ENCODE measurements at places on chromosomes 5 and 9. TPM values are rescaled to one million over a fixed set of nuclear protein-coding genes. Genes with fewer than 3 reads are reported as not detected.

The IFNA2 gene
- not detected for polyA plus RNA-seq

The BICD2 gene
- polyA plus RNA-seq: 5.4 TPM

DNA sequence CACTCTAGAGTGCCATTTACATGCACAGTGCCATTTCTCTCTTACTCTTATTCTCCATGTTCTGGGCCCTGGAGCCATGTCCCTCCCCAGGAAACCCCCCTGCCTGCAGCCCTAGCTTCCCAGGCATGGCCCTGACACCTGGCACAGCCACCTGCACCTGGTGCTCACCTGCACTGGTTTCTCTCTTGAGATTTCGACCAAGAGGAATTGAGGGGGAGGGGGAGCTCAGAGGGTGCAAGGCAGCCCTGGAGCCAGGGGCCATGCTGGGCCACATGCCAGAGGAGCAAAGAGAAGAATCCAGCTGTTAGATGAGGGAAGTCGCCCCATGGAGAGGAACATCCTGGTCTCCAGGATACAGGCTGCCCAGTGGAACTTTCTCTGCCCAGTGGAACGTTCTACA lies 65.0 kb upstream of the RAPGEF1 start:
- no peak for DNase-seq

- DNase-seq: no peak
Observed at GRCh38 chr5:12920527-12920926, 1016.3 kb upstream of the CTNND2 start.

GRCh38 chr5:204966-205670 lies 12.8 kb downstream of the CCDC127 start:
- no peak for DNase-seq

DNA sequence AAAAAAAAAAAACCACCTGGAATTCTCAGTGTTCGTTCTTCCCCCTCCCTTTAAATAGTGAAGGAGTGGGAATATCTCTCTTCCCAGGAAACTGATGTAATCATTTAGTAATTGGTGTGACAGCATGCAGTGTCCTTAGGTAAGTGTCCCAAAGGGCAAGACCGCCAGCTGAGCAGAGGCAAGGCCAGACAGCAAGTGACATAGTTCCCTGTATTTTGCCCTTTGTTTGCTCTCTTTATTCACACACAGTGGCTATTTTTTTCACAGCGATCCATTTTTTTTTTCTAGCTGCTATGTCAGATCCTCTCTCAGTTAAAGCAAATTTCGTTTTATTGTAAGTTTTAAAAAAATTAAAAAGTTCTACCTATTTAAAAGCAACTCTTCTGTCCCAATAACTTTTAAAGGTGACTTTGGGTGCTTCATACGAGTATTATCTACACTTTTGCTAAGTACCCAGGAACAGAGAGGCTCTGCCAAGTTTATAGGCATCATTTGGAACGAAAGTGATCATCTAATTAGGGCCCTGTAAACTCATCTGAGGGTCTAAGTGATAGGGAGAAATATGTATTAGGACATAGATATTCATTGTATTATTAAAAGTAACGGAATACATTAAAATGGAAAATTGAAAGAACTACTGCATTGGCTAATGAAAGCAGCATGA lies 98.2 kb upstream of the ALDH1A1 start:
- DNase-seq: peak; percentile 43

- DNase-seq: no peak
Observed at GRCh38 chr5:79845448-79846197, 145.4 kb downstream of the MTX3 start.

Data from small intestine (tissue), 16 donors.